ENCODE measurements at places on chromosomes 3 and 15.

- DNase-seq: no peak
Observed at GRCh38 chr3:23480329-23480714, 277.2 kb downstream of the UBE2E2 start.

DNA sequence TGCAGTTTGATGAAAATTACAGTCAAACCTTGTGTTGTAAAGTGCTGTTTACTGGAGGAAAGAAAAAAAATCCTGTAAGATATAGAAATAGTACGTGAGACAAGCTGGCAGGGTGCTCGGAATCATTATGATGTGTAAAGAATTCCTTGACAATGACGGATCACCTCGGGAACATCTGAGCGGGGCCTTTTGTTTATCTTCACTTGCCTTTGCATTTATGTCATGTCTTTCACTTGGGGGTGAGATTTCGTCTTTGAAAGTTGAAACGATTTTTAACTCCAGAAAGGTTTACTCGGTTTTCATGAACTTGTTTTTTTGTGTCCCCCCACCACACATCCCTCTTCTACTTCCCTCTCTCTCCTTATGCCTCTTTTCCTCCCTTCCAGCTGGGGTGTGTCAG, 128.3 kb upstream of the VEPH1 start:
- no peak for DNase-seq

- DNase-seq: no peak
Observed at GRCh38 chr3:43949594-43949993, 258.9 kb downstream of the ABHD5 start.

- no peak for DNase-seq
Observed at GRCh38 chr15:101550124-101550523, 60.6 kb upstream of the PCSK6 start.

GRCh38 chr15:64351265-64351664, 4.7 kb downstream of the CSNK1G1 start:
- DNase-seq: no peak

- no peak for DNase-seq
Observed at GRCh38 chr15:92421976-92422375, 28.3 kb downstream of the ST8SIA2 start.

DNA sequence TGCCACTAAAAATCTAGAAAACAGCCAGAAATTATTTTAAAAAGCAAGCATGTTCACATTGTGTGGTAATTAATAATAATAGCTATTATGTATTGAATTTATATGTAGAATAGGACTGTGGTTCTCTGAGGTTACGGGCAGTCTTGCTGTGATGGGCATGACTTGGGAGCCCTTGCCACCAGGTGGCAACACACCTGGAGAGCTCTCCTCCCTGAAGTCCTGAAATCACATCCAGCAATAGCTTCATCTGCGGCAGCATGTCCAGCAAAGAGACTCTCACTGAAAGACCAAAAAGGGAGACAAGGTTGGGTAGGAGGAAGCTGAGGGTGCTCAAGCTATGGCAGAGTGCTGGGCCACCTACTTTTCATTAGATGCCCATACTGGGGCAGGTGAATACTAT, 206.8 kb upstream of the IL12A start:
- no peak for DNase-seq

DNA sequence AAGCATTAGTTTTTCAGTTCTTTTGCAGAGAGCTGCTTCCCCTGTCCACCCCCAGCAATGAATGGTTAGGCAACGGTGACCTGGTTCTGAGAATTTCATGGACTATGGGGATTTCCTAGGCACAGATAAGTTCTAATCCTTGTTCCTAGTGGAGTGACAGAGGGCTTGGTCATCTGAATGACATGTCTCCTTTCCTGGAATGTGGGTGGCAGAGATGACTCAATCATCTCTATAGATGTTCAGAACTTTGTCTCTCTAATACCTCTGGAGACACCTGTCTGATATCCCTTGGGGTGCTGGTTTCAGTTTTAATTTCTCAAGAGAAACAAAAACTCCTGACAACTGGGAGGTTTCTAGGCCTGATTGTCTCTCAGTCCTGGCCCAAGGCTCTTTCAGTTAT, 10.4 kb downstream of the PLA2G4E start:
- no peak for DNase-seq

Measured in stimulated activated CD8-positive, alpha-beta memory T cell treated with anti-CD3 and anti-CD28 coated beads, Interleukin-15, amount 100 ng/mL, for 1 hour (primary cell).